Spleen (tissue), 13 donors: ENCODE measurements at places on chromosomes 7 and 10.

- no peak for DNase-seq
Measured at GRCh38 chr7:137935884-137936508, 65.9 kb downstream of the CREB3L2 start.

- no peak for DNase-seq
Measured at GRCh38 chr7:139682136-139683013, 95.4 kb downstream of the HIPK2 start.

DNA sequence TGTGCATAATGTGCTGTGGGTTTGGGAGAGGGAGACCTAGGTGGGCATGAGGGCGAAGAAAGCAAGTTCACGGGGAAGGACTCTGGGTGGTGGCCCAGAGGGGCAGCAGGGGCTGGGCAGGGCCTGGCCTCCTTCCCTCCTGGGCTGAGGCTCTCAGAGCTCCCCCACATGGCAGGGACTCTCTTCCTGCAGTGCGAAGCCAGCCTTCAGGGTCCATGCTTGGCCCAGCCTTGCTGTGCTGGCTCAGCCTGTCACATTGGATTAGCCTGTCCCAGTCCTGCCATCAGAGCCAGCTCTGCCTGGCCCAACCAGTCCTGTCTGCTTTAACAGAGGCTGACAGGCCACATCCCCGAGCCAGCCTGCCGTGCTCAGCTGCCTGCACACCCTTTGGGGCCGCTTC, 20.4 kb upstream of the ZNF488 start:
- DNase-seq: peak; percentile 71

GRCh38 chr7:195010-195829, 2.8 kb downstream of the FAM20C start:
- no peak for DNase-seq

- no peak for DNase-seq
Measured at GRCh38 chr10:87079106-87079836, 15.4 kb downstream of the GLUD1 start.

GRCh38 chr10:103546401-103546800, 52.9 kb downstream of the NEURL1 start:
- DNase-seq: peak; percentile 4

GRCh38 chr7:44291733-44292419, 33.5 kb downstream of the CAMK2B start:
- peak; percentile 14 for DNase-seq

DNA sequence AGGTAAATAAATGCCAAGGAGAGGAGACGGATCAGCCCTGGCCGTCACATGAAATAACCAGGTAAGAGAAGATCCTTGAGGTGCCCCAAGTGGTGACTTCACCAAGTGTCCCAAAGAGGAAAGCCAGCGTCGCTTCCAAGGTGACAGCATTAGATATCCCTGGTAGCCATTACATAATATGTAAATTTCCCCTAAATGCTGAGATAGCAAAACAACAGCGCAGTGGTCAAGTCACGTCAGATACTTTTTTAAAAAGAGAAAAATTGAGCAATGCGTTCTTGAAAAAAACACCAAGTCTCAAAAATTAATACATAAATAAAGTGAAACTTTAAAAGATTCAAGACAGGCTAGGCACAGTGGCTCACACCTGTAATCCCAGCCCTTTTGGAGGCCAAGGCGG, 100.2 kb downstream of the HTR5A start:
- no peak for DNase-seq

DNA sequence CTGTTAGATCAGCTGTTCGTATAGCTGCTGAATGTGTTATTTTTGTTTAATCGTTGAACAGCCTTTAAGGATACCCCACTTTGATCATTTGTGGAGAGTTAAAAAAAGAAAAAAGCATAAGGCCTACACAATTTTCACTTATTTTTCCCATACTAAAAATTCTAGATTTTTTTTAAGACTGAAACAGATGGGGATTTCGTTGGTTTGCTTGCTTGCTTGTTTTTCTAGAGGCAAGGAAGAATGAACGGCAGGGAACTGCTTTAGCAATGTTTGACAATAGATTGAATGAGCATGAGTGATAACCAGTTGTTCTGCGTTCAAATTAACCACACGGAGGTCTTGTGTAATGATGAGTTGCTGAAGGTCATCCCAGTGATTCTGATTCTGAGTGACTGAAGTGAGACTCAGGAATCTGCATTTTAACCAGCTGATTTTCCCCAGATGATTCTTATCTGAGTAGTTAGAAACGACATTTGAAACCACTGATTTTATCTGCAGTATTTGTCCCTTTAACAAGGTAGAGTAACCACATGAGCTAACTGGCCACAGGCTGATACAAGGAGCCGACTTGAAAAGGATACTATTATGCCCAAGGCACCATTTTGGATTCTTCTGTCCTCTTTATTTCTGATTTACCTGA, 85.9 kb downstream of the GPR37 start:
- DNase-seq: no peak

DNA sequence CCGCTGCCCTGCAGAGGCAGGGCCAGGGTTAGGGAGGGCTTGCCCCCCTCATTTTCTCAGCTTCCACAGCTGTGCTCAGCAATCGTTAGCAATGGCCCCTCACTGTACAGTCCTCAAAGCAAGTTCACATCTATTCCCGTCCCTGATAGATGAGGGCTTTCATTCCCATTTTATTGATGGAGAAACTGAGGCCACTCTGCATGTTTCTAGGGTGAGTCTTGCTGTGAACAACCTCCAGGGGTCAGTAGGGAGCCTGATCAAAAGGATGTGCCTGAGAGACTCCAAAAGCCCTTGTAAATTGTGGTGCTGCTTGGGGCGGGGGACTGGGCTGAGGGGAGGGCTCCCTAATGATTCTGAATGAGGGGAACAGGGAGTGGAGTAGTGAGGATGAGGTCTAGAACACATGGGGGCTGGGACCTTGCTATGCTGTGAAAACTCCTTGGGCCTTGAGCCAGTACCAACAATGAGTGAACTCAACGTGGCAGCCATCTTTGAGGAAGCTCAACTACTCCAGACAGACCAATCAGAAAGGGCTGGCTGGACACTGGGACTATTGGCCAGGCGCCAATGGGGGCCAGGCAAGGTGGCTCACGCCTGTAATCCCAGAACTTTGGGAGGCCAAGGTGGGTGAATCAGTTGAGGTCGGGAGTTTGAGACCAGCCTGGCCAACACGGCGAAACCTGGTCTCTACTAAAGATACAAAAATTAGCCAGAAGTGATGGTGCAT, 6.7 kb upstream of the GRIFIN start:
- no peak for DNase-seq

DNA sequence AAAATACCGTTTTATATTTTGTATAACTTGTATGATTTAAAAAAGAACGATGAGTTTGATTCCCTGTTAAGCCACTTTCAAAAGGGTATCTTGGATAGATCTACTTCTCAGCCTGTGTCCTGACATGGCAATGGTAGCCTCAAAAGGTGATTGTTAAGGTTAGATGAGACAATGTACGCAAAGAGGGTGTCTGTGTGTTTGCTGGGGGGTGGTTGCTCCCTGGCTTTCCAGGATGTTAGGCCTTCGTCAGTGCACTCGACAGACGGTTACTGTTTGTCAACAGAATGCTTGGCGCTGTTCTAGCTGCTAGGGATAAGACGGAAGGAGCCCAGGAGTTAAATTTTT, 90.3 kb downstream of the NEURL1 start:
- no peak for DNase-seq

DNA sequence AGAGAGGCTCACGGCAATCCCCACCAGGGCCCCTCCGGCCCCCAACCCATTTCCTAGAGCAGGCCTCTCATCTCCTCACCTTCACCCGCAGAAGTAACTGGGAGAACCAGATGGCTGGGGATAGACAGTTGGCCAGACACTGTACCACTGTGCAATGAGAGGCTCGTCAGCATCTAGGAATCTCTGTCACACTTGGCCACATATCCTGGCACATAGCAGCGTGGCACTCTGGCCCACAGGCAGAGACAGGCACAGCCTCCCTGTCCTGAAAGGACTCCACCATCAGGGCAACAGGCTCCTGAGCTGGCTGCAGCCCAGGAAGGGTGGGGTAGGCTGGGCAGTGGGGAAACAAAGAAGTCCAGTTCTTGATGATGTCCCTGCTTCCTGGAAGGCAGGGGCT, 45.8 kb downstream of the C10orf143 start:
- no peak for DNase-seq

GRCh38 chr7:136064081-136064480, 86.9 kb upstream of the MTPN start:
- no peak for DNase-seq

DNA sequence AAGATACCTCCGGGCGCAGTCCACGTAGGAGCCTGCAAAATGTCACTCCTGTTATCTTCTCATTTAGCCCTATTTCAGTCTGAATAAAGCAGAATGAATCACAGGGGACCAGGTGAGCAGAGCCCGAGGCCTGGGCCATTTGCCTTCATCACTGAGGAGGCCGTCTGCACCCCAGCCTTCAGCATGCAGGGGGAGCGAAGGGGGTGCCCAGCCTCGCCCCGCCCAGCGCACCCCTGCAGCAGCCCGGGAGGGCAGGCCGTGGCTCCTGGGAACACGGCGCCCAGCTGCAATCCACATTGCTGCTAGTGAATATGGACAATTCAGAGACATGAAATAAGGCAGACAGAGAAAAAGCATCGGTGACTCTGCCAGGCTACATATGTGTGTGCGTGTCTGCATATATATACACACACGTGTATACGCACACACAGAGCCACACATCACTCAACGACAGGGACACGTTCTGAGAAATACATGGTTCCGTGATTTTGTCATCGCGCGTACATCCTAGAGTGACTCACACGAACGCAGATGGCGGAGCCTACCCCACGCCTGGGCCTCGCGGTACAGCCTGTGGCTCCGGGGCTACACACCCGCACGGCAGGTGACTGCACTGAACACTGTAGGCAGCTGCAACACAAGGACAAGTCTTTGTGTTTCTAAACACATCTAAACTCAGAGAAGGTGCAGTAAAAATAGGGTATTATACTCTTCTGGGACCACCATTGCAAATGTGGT, 15.2 kb upstream of the ELFN1 start:
- DNase-seq: no peak

- no peak for DNase-seq
Measured at GRCh38 chr7:15248514-15248913, 313.3 kb downstream of the AGMO start.

- DNase-seq: no peak
Measured at GRCh38 chr10:42488416-42488815, 150.0 kb downstream of the ZNF33B start.

DNA sequence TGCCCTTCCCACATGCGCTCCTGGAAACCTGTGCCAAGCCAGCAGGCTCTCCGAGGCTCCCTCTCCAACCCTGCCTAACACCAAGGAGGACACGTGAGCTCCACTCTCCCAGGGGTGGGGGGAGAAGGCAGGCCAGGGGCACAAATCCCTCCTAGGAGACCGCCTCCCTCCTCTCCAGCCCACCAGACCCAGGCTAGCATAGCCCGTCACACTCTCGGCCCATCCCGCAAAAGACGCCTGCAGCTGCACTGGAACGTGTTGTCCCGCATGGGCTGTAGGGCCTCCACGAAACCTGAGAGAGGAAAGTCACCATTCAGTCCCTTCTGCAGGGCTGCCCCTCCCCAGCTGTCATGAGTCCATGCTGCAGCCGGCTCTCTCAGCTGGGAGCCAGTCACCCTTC, 126.3 kb downstream of the MAD1L1 start:
- DNase-seq: no peak

- DNase-seq: no peak
Measured at GRCh38 chr7:129902788-129903422, 49.9 kb downstream of the UBE2H start.

- no peak for DNase-seq
Measured at GRCh38 chr7:77833136-77833535, 34.6 kb downstream of the PHTF2 start.

DNA sequence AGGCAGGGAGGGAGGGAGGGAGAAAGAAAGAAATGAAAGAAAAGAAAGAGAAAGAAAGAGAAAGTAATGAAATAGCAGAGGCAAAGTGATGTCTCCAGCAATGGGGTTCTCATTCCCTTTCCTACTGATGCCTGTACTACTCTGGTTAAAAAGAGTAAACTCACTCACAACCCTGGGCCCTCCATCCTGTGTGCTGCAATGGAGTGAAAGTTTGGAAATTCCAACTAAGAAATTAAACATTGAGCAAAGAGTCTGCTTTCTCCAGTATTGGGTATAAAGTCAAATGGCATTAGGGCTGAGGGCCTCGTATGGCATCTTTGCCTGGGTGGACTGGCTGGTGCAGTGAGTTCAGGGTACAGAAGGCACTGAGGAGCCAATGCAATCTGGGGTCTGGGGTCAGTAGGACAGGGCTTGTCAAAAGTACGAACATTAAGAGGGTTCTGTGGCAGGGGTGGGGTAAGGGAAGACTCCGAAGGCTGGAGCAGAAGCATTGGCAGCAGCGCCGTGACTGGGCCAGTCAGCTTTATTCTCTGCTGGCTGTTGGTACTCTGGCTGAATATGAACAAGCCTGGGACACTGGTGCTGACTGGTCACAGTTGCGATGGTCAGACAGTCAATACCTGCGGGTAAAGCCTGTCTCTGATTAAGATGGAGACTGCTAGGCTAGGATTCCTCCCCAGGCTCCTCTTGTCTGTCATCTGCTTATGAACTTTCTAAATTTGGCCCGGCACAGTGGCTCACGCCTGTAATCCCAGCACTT, 24.1 kb upstream of the TNS3 start:
- no peak for DNase-seq

DNA sequence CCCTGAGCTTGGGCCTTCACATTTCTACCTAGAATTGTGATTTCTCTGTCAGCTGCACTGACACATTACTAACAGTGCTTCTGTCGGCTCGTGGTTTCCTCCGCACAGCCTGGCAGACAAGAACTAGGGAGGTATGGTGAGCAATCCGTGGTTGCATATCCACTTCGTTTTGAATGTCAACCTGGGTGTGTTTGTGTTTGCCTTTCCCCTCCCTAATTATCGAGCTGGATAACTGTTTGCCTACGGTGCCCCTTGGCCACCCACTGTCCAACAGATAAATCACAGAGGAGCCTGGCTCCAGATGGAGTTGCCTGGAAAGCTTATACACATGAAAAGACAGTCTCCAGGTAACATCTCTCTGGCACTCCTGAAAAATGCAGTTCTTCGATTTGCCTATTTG, 228.8 kb downstream of the TRIL start:
- no peak for DNase-seq

DNA sequence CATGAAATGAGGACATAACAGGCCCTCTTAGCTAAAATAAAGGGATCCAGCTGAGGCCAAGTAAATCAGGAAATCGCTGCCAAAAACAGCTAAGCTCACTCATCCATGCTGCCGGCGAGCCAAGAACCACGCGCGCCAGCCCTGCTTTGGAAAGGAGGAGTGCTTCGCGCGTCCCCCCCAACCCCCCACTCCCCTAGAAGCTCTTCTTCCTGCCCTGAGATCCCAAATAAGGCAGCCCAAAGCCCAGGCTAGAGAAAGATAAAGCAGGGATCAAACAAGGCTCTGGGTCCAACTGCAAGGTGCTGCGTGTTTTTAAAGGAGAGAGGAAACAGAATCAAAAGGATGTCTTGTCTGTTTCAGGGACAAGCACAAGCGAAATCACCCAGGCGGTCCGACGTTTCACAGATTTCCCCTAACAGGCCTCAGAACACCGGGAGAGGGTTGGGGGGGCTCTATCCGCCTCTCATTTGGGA, 168.3 kb upstream of the AUTS2 start:
- no peak for DNase-seq
